RPMI7951 (cell line): ENCODE measurements at places on chromosomes 6 and 20.

GRCh38 chr20:46485431-46485830, 27.9 kb downstream of the ZNF334 start:
- no peak for DNase-seq

GRCh38 chr6:119346936-119347335, 2.6 kb downstream of the MAN1A1 start:
- DNase-seq, result no peak

- DNase-seq, result no peak
Measured at GRCh38 chr6:4066029-4066755, 12.7 kb downstream of the FAM217A start.

- peak; percentile 25 for DNase-seq
Measured at GRCh38 chr20:41573955-41574354, 44.2 kb downstream of the CHD6 start.

GRCh38 chr6:143356101-143356880, 94.2 kb downstream of the ADAT2 start:
- DNase-seq, result no peak

GRCh38 chr6:3380344-3381232, 76.3 kb downstream of the SLC22A23 start:
- DNase-seq, result no peak

DNA sequence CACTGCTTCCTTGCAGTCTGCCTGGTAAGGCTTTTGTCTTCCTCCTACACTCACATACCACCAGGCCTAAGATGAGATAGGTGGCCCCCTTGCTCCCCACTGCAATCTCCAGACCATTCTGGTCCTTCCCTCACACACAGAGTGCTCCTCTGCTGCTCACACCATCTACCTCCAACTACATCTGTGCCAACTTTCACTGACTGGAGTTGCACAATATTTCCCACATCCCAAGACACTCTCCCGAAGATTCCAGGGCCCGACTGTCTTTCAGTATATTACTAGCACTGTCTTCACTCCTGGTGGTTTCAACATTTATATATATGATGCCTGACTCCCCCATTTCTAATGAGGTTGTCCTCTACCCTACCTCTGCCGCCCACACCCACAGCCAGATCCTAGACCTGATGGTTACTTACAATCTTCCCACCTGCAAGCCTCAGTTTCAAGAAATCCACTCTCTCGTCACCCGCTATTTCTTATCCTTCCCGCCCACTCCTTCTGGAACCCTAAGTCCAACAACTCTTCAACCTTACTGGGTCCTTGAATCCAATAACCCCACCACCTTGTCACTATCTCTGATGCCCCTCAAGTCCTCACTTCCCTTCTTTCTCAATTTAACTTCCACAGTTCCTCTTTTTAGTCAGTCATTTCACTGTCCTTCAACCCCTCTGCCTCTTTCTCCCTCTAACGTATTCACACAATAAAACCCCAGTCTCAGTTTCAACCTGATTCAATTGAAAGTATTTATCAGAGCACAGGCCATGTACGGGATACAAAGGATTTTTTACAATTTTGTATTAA, 21.6 kb downstream of the RALGAPA2 start:
- no peak for DNase-seq

DNA sequence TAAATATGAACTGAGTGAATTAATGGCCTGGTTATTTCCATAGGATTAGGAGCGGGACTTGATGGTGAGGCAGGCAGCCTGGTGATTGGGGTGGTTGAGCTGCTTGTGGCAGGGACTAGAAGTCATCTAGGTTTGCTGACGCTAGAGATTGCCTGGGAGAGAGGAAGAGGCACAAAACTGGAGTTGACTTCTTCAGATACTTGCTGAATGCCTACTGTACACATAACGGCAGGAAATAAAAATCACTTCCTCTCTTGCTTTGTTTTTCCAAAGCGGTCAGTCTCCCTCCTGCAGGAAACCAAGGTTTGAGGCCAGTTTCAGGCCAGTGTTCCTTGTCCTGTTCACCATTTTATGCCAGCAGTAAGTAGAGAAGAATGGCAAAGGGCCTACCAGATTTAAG, 36.7 kb upstream of the MYLIP start:
- no peak for DNase-seq

DNA sequence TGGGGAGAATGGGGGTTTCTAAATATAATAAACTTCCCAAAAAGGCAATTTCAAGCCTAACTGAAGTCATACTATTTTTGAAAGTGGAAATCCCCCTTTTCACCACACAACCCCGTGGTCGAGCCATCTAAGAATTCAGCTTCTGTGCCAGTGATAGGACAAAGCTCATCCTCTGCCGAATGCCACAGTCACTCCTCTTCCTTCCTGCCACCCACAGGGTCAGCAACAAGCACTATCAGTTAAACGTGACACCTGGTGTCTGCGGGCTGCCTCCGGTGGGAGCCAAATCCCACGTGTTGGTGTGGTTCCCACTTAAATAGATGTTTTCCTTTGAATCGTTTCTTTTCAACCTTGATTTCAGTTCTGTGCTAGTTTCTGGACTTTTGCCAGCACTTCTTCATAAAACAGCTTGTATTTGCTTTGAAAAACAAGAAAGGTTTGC, 60.7 kb downstream of the TNFAIP3 start:
- DNase-seq, result peak; percentile 77

DNA sequence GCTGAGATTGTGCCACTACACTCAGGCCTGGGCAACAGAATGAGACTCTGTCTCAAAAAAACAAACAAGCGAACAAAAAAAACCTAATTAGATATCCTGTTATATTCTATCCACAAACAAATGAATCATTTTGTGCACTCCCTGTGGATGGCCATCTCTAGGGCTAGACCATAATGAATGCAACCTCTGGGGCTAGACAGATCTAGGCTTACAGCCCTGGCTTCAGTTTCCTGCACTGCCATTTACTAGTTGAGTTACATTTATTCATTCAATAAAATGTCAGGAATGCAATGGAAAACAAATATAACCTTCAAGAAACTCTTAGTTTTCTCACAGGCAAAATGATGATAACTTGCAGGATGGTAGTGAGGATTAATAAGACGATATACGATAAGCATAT, 6.6 kb upstream of the RNF8 start:
- DNase-seq, result no peak
